Stromal cell of bone marrow (primary cell): ENCODE measurements at places on chromosomes 1 and 21.

GRCh38 chr1:11777658-11778322 is 15.8 kb downstream of the C1orf167 start:
- no peak for DNase-seq

DNA sequence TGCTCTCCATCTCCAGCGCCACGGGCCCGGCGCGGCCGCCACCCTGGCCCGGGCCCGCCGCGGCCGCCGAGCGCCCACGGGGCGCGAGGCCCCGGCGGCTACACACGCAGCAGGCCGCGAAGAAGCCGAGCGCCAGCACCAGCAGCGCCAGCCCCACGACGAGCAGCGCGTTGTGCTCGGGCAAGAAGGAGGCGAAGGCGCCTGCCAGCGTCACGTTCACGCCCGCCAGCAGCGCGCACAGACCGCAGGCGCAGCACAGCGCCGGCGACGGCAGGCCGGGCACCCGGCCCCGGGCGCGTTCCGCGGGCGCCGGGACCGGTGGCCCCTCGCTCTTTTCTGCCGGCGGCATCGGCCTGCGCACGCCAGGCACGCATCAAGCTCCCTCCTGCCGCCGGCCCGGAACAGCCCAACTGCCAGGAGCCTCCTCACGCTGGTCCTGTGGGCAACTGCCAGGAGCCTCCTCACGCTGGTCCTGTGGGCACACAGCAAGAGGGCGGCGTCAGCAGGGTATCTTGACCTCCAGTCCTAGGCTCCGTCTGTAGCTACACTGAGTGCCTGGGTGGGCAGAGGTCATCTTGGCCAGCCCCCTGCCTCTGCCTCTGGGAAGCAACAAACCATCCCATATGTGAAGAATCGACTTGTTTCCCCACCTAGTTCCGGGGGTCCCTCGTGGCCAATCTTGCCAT is 18.1 kb downstream of the KNCN start:
- no peak for DNase-seq

GRCh38 chr1:40974945-40975344 is 4.6 kb upstream of the CTPS1 start:
- DNase-seq: no peak

DNA sequence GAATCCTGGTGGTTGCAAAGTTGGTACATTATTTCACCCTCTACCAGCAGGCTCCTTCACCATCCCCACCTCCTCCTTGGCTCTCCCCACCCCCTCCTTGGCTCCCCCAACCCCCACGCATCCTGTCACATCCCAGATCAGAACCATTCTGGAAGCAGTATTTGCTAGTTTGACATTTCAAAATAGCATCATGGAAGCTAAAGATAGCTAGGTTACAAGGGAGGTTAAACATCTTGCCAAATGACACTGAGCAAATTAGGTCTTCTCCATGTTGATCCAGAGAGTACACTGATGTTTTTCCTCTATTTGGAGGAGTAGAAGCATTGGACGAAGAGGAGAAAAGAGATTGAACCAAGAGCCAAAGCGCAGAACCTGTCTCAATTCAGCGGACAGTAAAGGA is 158.9 kb upstream of the FGGY start:
- no peak for DNase-seq

DNA sequence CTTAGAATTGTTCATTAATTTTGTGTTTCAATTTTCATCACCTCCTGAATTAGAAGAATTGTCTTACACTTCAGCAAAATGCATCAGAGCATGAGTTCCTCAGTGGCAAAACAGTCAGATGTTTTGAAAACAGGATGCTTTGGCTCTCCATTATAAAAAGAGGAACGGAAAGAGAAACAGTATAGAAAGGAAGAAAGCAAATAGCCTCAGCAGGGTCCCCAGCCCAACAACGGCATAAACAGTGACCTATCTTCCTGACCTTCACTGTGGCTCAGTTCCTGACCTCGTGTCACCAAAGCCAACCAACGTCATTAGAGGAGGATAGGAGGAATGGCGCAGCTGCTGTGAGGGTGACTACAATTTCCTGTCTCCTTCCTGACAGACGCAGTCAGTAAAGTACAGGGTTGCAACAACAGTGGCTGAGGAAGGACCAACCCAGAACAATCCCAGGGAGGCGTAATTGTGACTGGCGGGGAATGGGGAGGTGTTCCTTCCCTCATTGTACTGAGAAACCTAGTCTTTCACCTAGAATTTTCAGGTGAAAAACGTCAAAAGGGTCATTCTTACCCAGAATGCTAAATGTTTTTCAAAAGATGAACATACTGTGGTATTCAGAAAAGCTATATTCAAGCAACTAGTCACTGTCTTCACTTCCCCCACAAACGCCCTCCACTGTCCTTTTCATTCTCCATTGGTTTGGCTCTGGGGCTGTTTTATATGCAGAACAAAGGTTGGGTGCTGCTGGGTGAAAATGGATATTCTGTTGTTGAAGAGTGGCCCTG is 197.9 kb upstream of the SGIP1 start:
- DNase-seq: peak; percentile 37

- no peak for DNase-seq
Observed at GRCh38 chr1:214455971-214456867, 95.2 kb downstream of the PTPN14 start.

DNA sequence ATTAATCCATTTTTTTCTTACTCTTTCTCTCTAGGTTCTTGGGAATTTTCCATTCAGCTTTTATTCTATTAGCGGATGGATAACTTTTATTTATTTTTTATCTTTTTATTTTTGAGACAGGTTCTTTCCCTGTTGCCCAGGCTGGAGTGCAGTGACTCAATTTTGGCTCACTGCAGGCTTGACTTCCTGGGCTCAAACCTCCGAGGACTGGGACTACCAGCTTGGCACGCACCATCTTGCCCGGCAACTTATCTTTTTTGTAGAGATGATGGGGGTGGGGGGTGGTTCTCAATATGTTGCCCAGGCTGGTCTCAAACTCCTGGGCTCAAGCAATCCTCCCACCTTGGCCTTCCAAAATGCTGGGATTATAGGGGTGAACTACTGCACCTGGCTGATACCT is 36.1 kb upstream of the CHIT1 start:
- DNase-seq: no peak

- DNase-seq: peak; percentile 49
Observed at GRCh38 chr1:205354259-205355074, 2.3 kb downstream of the KLHDC8A start.

DNA sequence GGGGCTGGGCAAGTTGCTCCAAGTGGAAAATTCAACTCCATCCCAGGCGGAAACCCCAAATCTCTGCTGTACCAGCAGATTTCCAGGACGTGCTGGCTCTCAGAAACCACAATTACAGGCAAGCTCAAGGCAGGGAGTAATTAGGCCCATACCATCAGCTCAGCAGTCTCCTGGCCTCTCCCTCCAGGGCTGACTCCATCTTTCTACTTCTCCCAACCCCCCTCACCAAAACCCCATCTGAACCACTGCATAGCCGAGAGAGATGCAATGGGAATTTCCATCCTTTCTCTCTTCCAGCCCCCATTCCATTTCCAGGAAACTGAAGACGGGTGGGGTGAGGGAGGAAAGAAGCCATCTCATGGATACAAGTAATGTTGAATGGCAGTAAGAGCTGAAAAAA is 41.2 kb downstream of the ARHGEF11 start:
- DNase-seq: no peak

DNA sequence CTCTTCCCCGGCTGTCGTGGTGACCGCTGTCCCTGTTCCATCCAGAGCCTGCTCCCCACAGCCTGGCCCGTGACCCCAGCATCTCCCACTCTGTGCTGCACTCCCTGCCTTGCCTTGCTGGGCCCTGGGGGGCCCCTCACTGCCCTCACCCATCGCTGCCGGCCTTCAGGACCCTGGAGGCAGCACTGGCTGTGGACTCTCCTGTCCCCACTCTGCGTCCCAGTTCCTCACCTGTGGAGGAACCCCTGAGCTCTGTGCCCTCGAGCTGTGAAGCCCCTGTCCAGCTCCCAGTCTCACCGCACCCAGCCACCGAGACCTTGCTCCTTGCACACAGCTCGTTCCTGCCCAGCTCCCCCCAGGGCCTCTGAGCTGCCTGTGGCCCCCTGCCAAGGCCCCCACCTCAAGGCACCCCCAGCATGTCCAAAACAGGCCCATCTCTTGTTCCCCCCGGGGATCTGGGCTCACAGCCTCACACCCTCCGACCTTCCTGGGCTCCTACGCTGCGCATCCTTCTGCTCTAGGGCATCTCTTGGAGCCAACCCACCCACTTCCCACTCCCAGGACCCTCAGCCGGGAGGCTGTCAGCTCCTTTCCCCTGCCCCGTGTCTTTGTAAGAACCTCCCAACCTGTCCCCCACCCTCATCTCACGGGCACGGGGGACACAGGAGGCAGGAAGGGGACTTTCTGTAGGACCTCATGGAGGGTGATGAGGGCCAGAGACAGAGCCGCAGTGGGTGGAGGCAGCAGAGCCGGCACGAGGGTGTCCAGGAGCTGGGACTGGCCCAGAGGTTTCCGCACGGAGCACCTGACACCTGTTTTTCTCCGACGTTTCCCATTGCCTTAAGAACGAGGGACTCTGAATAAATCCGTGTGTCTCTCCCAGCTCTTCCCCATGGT is 109.3 kb downstream of the WDR4 start:
- DNase-seq: no peak

- DNase-seq: no peak
Observed at GRCh38 chr1:198538579-198539364, 1.7 kb downstream of the ATP6V1G3 start.

DNA sequence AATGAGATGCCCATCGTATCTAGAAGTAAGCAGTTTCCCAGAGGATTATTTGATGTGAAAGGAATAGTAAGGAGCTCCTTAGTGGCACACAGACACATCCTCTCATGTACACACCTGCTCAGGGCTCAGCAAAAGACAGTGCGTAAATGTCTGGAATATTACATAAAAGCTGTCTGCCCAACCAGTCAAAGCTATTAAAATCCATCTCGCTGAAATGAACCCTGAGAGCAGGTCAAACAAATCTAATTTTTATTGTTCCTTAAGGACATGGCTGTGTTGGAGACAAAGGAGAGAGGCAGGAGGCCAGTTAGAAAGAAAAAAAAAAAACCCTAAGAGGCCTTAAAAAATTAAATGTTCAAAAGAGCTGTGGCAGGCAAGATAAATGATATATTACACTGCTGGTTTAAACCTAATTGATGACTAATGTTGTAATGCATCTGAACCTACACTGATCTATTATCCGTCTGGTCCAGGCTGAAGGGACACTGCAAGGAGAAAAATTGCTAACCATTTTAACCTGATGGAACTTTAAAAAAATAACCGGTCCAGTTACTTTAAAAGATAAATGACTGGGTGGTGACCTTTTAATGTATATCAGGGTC is 58.5 kb upstream of the FGGY start:
- no peak for DNase-seq

DNA sequence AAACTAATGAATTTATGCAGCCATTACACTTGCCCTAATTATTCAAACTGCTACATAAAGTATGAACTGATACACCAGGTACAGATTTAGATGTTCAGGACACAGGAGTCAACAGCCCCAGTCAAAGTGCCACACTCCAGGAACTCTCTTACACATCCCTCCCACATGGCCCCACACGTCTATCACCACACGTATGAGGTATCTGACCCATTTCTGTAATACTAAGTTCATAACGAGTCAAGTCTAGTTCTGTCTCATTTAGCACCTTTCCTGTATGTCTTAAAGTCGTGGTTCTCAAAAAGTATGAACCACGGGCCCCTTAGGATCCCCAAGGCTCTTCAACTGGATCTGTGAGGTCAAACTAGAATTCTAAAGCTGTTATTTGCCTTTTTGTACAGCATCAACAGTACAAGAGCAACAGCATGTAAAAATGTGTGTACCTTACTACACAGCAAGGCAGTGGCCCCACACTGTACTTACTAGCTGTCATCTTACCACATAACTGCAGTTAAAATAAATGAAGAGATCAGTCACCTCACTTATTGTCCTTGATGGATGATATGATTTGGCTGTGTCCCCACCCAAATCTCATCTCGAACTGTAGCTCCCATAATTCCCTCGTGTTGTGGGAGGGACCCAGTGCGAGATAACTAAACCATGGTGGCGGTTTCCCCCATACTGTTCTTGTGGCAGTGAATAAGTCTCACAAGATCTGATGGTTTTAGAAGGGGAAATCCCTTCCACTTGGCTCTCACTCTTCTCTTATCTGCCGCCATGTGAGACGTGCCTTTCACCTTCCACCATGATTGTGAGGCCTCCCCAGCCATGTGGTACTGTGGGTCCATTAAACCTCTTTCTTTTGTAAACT is 42.6 kb downstream of the SIPA1L2 start:
- no peak for DNase-seq

GRCh38 chr1:221478050-221478949 is 263.6 kb downstream of the DUSP10 start:
- DNase-seq: peak; percentile 81

- DNase-seq: peak; percentile 35
Observed at GRCh38 chr1:12184008-12184681, 17.4 kb downstream of the TNFRSF1B start.

DNA sequence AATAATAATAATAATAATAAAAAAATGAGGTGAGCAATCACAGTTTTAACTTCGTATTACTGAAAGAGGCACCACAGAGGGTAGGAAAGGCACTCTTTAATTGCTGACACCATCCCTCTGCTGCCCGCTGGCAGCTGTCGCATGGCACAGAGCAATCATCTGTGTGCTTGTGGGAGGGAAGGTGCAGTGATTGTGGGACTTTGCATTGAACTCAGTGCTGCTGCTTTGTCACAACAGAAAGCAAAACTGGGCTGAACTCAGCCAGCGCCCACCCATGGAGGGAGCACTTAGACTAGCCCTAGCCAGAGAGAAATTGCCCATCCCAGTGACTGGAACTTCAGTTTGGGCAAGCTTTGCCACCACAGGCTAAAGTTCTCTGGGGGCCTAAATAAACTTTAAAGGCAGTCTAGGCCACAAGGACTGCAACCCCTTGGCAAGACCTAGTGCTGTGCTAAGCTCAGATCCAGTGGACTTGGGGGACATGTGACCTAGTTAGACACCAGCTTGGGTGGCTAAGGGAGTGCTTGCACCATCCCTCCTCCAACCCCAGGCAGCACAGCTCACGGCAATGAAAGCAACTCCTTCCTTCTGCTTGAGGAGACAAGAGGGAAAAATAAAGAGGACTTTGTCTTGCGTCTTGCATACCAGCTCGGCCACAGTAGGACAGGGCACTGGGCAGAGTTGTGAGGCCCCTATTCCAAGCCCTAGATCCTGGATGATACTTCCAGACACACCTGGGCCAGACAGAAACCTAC is 59.3 kb downstream of the WDR4 start:
- DNase-seq: no peak

DNA sequence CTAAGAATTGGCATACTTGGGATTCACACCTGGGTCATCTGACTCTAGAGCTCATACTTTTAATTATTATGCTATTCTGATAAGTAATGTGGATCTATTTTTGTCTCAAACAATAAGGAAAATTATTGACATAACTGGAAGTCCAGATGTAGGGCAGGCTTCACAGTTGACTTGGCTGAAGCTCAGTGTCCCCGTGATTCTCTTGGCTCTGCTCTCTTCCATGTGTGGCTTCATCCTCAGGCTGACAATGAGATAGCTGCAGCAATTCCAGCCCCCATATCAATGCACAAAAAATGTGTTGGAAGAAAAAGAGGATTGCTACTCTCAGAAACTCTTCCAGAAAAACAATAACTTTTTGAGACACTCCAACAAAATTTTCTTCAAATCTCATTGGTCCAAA is 23.8 kb downstream of the HSD11B1 start:
- no peak for DNase-seq

- peak; percentile 75 for DNase-seq
Observed at GRCh38 chr1:173149887-173150286, 57.2 kb downstream of the TNFSF4 start.

- peak; percentile 67 for DNase-seq
Observed at GRCh38 chr21:46184625-46185555, 631 bp upstream of the SPATC1L start.

- peak; percentile 73 for DNase-seq
Observed at GRCh38 chr1:112457241-112457640, 51.5 kb upstream of the WNT2B start.
